Metanephros (tissue), 2 donors: ENCODE measurements at places on chromosomes 7 and 10. TPM values are rescaled to one million over a fixed set of nuclear protein-coding genes. Genes with fewer than 3 reads are reported as not detected.

MKX gene
- total RNA-seq: 0.47 TPM

GDI2 gene
- total RNA-seq: 212 TPM

TSPAN33 gene
- total RNA-seq: 52.7 TPM

HELLS gene
- 72.1 TPM for total RNA-seq

EGR2 gene
- total RNA-seq: 0.76 TPM

KCND2 gene
- 1.3 TPM for total RNA-seq
